ENCODE measurements at places on chromosomes 13 and 19.

GRCh38 chr13:26895808-26896466 lies 135.4 kb upstream of the GPR12 start:
- DNase-seq = no peak

DNA sequence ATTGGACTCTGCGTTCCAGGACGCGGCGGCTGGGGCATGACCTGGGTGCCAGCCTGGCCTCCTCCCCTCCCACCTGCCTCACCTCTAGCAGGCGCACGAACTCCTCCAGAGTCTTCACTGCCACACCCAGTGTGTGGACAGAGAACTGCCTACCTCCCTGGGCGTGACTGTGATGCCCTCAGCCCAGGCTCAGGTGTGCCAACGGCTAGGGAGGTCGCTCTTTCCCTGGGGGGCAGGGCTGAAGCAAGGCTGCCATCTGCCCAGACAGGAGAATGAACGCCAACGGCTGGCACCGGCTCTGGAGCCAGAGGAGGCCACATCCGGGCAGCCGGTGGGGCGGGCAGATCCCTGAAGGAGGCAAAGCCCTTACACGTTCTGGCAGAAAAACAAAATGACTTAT lies 11.3 kb downstream of the NANOS3 start:
- no peak for DNase-seq

DNA sequence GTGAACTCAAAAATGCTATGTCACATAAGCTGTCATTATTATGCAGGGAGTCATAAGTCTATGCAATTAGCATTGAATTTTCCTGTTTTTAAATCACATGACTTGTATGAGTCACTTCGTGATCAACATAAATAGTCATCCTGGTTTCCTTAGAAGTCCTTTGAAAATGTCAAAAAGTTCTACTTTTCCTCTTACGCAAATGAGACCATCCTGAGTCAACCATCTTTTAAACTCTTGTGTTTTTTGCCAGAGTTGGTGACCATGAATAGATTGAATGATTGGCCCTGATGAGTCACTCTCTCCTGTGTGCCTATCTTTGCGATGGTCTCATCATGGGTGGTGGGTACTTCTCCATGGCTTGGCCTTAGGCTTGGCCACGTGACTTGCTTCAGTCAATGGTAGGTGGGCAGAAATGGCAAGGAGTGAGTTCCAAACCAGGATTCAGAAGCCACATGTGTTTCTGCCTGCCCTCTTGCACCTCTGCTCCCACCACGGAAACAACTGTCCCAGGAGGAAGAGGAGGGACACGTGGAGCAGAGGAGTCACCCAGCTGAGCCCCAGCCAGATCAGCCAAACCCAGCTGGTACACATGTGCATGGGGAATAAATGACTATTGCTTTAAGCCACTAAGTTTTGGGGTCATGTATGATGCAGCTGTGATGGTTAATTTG lies 123.5 kb upstream of the CACNA1A start:
- DNase-seq = no peak

GRCh38 chr13:100361504-100361903 lies 227.1 kb downstream of the GGACT start:
- DNase-seq = no peak

- DNase-seq = no peak
These were observed 17.0 kb downstream of the ALOX5AP start for GRCh38 chr13:30752201-30752797.

DNA sequence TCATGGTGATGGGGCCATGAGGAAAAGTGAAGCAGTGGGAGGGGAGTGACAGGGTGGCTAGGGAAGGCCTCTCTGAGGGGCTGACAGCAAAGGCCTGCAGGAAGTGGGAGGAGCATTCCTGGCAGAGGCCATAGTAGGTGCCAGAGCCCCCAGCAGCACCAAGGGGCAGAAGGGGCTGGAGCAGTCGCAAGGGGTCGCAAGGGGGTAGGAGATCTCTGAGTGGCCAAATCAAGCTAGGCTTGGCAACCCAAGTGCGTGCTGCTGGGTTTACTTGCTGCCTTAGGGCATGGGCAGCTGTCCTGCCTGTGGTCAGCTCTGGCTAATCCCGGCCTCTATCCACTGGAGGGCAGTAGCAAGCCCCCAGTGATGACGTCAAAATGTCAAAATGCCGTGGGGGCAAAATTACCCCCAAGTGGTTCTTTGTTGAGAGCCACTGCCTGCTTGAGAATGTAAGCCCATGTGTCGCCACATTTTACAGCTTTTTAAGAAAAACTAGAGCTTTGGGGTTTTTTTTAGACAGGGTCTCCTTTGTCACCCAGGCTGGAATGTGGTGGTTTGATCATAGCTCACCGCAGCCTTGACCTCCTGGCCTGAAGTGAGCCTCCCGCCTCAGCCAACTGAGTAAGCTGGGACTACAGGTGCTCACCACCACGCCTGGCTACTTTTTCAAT lies 11.8 kb downstream of the CCDC97 start:
- no peak for DNase-seq

DNA sequence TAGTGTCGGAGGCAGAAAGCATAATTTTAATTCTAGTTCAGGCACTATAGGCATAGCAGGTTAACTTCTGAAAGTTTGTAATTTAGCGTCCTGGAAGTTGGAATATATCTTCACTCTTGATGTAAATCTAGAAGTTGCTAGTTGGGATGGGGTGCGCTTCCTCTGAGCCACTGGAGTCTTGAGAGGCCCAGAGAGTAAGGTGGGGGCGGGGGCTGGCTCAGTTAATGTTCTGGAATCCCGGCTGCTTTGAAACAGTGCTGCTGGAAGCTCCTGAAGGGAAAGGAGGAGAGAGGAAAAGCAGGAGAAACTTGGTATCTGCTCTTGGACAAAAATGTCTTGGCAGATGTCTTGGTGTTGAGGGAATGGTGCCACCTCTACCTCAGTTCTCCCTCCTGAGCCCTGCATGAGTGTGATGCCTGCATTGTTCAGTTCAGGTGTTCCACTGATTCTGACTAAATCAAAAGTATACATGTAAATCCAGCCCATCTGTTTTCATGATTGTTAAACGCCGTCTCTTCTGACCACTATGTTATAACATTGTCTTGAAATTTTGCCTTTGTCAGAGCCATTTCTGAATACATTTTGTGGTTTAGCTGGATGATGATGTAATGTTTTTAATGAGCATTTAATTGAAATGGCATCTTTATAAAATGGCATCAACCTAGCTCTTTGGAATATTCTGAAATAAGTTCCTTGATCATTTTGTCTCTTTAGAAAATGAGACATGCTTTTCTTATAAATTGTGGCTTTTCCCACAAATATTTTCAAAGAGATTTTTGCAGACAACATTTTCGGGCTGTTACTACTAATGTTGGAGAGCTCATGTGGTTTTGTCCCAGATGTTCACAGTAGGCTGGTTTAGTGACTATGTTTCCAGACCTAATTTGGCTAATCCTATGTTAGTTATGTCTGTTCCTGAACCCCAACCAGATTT lies 202.7 kb downstream of the SHISA2 start:
- no peak for DNase-seq

DNA sequence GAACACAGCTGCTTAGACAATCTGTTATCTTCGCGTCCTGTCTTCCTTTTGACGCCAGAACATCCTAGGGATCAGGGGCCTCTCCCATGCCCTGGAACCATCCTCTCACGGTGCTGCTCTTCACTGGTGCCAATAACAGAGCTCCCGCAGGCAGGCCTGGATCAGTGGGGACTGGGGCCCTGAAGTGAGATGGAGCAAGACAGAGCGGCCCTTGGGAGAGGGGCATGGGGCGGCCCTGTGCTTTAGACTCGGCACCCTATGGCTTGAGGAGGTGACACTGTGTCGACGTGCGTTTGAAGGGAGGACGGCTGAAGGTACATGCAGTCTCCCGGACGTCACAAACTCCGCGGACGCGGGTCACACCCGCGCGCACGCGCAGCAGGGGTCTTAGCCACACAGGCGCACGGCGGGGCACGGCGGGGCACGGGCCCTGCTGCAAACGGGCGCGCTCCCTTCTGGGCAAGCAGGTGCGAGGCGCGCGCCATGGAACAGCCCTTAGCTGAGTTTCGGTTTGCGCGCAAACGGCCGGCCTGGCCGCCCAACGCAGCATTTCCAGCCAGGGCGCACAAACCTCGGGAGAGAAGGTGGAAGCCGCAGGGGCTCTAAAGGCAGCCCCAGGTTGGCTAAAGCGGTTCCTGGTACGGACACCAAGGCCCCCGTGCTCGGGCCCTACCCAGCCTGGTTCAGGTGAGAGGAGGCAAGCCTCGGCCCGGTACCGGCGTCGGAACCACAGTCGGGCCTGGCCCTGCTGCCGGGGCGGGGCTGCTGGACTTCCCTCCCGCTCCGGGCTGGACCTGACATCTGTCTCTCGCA lies 16.5 kb upstream of the RNF17 start:
- DNase-seq = no peak

GRCh38 chr13:71618159-71618558 lies 248.8 kb downstream of the DACH1 start:
- DNase-seq = no peak

- no peak for DNase-seq
These were observed 749 bp upstream of the CPT1C start for GRCh38 chr19:49690079-49690655.
